ENCODE measurements at places on chromosomes 5 and 9. TPM values are rescaled to one million over a fixed set of nuclear protein-coding genes. Genes with fewer than 3 reads are reported as not detected.

The SPINK6 gene
- not detected for total RNA-seq

- DNase-seq = no peak
These were observed at the start of gene AGXT2 for GRCh38 chr5:35047785-35048404. TSS of gene AGXT2 (minus strand) at chr5:35047949. CDS start at chr5:35047892, 57 bp downstream.

DNA sequence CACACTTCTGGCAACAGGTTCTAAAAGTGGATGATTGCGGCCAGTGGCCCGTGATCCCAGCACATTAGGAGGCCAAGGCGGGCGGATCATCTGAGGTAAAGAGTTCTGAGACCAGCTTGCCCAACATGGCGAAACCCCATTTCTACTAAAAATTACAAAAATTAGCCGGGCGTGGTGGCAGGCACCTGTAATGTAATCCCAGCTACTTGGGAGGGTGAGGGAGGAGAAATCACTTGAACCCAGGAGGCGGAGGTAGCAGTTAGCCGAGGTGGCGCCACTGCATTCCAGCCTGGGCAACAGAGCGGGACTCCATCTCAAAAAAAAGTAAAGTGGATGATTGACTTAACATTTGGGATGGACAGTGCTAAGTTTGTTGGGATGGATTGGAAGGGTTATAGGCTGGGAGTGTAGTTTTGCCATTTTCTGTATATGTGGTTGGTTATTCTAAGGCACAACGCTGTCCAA, 3.4 kb downstream of the MATR3 start:
- no peak for DNase-seq

DNA sequence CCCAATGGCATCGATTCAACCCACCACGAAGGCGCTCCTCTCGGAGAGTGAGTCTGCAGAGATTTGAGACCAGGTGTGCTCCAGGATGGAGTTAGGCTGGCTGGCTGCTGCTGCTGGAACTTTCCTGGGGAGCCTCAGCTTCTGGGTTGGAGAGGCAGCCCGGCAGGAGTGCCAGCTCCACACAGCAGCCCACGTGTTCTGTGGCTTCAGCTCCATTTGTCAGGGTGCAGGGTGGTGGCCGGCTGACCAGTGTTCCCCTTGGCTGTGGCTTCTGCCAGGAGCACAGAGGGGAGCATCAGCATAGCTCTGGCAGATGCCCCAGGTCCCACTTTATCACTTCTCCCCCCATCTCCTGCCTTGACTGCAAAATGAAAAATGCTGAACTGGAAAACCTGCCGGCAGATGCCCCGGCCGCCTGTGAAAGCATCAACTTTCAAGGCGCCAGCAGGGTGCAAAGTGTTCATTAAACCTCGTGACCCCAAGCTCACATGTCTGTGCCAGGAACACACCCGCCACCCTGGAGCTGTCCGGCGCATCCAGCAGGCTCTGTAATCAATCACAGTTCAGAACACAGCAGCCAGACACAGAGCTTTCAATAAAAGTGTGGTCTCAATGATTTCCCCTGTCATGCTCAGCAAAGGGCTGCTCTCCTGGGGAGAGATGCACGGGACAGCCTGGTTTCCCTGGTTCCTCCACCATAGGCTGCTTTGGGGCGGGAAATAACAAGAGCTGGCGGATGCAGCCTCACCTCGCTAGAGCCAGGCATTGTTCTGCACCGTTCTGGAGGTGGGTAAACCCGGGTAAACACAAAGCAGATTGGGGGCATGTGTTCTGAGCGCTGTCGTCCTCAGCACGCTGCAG, 53.2 kb downstream of the TRIP13 start:
- DNase-seq = no peak

DNA sequence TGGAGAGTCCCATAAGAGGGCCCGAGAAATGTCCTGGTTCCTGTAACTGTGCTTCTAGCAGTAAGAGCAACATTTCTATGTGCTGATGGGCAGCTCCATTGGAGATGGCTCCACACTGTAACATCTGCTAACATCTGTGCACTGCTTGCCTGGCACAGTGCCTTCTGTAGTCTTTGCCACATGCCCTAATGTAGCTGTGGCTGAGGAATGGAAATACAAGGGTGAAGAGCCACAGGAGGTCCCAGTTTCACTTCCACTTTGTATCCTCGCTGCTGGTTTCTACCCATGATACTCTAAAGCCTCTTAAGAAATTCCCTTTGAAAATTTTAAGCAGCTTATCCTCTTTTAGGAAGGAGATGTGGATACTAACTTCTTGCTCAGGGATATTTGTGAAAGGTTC, 97.4 kb downstream of the HOMER1 start:
- DNase-seq = no peak
